ENCODE measurements at places on chromosomes 3 and 15.

DNA sequence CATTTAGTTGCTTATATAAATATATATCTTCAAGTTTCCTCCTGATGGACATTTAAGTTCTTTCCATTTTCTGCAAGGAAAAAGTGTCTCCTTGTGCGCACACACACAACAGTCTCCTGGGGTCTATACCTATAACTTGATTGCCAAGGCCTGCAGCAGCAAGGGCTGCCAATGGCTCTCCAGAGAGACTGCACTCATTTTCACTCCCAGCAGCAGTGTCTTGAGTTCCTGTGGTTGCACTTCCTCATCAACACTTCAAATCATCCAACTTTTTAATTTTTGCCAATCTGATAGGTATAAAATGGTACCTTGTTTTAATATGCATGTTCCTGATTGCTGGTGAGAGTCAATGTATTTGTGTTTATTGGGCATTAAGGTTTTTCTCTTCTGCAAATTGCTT lies 23.1 kb downstream of the TNFAIP8L3 start:
- DNase-seq: no peak

DNA sequence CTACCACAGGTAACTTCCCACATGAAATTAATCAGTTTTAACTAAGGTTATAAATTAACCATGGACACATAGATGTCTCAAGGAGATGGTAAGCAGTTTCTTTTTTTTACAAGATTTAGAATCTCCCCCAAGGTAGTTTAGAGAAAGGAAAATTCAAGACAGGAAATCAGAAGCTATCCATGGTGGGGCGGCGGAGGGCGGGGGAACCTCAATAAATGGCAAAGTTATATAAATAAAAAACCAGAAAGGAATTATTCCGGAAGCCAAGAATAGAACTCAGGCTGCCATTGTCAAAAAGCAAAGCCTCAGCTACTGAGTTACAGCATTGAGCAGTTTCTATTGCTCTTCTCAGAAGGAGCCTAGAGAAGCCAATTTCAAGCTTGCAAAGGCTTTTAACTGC lies 172.1 kb upstream of the SMAD3 start:
- DNase-seq: no peak

DNA sequence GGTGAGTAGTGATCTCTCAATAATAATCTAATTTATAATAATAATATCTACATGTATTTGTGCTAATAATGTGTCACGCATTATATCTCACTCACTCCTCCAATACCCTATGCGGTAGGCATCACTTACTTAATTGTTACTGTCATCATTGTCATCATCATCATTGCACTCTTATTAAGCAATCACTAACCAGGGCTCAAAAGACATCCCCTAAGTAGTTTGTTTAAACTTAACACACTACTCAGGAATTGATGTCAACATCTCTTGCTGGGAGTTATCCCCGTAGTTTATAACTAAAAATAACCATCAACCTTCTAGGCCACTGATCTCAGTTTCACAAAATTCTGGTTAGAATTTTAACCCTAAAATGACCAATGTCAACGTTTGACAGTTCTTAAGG lies 56.8 kb upstream of the ICE2 start:
- DNase-seq: no peak

- DNase-seq: no peak
Measured at GRCh38 chr3:187490366-187490765, 122.2 kb downstream of the RTP4 start.

GRCh38 chr3:44845528-44846520 lies 15.9 kb upstream of the TMEM42 start:
- DNase-seq: no peak

All from WERI-Rb-1 (cell line).